ENCODE measurements at places on chromosomes 6 and 20.

GRCh38 chr6:28551891-28552666, 26.4 kb downstream of the GPX5 start:
- DNase-seq, result no peak

DNA sequence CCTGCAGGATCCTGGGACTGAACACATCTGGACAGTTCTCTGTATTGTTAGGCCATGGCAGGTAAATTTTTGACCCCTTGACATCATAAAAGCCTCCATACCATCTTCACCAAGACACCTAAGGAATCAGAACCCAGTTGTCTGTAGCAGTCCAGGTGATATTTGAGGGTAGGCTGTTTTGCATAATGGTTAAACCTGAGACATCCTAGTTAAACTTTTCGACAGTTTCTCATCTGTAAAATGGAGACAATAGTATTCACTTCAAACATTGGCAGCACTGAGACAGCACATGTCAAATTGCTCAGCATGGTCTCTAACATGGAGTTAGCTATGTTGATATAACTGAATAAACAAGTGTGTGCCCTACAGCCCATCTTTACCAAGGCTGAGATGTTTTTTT, 24.8 kb downstream of the C6orf62 start:
- DNase-seq, result no peak

- no peak for DNase-seq
Observed at GRCh38 chr6:133240511-133241085, 559 bp upstream of the EYA4 start.

- no peak for DNase-seq
Observed at GRCh38 chr6:111626441-111626840, 20.8 kb upstream of the TRAF3IP2 start.

DNA sequence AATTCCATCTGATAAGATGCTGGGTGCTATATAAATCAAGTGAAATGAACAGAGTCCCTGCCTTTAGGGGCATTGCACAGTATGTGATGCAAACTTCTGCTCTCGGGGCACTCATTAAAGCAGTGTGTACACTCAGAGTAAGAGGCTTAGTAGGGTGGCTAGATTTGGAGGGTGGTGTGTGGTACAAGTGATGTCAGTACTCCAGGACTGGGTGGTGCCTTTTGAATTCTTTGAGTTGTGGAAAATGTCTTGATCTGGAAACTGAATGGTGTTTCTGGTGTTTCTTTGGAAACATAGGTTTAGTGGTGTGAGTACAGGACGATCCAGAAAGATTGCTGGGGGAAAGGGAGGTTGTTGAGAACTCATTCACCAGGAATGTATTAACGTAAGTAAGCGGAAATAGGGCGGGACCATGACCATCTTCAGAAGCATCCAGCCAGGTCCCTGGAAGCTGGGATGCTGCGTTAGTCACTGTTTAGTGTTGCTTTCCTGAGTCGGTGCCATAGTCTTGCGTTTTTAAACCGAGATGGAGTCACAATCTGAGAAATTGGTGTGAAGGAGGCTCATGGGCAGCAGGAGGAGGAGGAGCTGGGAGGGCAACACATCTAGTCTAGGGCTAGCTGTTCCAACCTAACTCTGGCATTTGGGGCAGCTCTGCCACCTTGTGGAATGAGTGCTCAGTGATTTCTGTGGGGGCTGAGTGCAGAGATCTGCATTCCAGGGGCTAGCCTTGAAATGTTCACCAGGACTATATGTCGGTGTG, 70.3 kb downstream of the SCAND1 start:
- peak; percentile 61 for DNase-seq

GRCh38 chr20:61044499-61044898, 207.6 kb upstream of the CDH4 start:
- DNase-seq, result no peak

DNA sequence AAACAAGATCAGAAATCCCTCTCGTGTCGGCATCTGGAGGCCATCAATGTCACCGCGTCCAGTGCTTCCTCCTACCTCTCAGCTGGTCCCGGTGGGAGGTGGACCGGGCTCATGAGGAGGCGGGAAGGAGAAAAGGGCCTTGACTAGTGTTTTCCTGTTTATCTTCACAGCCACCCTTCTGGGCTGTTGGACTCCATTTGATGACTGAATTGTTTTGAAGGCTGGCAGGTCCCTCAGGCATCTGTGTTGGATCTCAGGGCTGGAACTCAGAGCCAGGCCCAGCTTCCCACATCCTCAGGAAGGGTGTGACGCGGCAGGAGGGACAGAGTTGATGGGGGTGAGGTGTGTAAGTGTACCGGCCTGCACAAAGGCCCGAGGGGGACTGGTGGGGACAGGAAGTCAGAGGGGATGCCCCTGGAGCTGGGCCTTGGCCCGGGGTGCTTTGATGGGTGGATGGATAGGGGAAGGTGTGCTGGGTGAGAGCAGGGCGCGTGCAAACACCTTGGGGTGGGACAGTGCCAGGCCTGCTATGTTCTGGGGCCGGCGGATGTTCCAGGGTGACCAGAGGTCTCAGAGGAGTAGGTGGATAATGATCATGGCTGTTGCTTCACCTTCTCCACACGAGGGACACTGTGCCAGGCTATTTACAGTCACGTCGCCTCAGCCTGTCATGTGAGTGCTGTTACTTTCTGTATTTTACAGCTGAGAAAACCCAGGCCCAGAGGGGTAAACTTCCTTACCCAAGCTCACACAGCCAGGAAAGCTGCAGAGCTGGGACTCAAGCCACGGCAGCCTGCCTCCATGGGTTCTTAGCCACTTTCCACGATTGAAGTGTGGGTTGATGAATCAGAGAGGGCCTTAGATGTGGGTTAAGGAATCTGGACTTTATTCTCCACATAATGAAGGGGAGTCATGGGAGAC, 17.9 kb upstream of the CHMP4B start:
- DNase-seq, result no peak

GRCh38 chr6:93749930-93750329, 330.6 kb upstream of the EPHA7 start:
- no peak for DNase-seq

- DNase-seq, result peak; percentile 74
Observed at GRCh38 chr6:54717849-54718455, 128.6 kb upstream of the FAM83B start.

- no peak for DNase-seq
Observed at GRCh38 chr6:143038833-143039232, 21.9 kb upstream of the AIG1 start.

GRCh38 chr6:170212956-170213636, 77.8 kb downstream of the DLL1 start:
- no peak for DNase-seq

DNA sequence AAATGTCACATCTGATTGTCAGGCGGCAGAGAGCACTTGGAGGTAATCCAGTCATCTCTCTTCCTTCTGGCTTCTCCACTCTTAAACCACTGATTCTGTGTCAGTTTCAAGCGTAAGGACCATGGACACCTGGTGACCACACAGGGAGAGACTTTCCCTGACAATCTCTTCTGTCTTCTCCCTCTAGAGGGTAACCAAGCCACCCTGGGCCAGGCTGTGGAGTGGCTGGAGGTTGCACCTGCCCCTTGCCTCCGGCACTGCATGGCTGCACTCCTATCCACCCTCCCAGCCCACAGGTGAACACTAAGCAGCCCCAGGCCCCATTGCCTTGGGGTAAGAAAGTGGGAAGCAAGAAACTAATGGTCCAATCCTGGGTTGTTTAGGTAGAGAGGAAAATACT, 78.7 kb downstream of the BFSP1 start:
- no peak for DNase-seq

GRCh38 chr6:87879132-87879861, 168.3 kb upstream of the SPACA1 start:
- no peak for DNase-seq

- DNase-seq, result peak; percentile 65
Observed at GRCh38 chr6:444653-445275, 53.2 kb downstream of the IRF4 start.

DNA sequence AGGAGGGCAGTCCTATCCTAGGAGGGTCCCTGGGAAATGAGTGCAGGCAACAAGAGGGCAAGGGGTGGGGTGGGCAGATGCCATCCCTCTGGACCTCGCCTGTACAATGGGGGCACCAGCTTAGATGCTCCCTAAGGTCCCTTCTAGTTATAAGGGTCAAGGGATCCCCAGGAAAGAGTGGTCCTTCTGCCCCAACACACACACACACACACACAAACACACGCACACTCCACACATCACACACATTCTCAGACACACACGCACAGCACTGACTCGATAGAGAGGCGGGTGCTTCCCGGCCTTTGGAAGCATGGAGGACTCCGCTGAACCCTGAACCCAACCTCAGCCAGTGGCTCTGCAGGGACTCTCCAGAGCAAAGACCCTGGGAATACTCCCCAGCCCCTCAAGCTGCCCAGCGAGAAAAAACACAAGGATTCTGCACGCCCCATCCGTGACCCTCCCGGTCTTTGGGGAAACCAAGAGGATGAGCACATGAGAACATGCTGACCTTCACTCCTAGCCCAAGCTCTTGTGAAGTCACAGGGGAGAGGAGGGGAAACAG, 64.6 kb downstream of the MDGA1 start:
- no peak for DNase-seq

DNA sequence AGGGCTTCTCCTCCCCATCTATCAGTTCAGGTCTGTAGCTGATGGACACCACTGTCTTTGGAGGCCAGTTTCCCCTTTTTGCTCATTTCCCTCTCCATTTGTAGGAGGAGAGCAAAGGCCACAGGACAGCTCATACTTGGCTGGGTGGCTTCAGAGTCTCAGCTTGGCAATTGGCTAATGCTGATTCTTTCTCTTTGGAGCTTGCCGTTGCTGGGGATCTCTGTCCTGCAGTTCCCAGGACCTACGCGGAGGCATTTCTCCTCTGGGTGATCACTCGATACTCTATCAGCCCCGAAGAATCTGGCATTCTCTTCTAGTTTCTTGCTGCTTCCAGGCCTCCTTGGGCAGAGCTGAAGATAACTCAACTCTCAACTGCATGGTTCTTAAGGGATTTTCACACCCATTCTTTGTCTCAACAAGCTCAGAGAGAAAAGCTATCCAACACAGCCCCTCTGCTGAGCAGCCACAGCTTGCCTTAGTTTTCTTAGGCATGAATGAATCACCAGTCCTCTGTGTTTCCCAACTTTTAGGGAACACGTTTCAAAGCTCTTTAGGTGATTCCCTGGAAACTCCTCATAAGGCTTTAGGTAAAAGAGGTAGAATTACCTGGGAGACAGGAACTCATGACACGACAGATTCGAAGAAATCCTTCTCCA, 19.2 kb upstream of the SSR1 start:
- no peak for DNase-seq

DNA sequence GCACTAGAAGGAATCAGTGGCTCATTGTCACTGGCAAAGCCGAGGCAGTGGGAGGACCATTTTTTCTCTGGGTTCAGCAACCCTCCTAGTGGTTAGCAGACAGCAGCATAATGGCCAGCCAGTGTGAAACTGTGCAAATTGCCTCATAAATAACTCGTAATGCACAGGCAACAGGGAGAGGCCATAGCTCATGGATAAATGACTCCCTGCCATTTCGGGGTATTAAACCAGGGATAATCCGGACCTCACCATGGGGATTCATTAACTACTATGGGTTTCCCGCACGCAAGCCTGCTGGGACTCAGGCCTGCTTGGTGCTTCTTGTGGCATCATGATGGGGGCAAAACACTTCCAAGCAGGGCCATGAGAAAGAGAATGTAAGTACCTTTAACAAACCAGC, 158.2 kb upstream of the CHD6 start:
- DNase-seq, result no peak

DNA sequence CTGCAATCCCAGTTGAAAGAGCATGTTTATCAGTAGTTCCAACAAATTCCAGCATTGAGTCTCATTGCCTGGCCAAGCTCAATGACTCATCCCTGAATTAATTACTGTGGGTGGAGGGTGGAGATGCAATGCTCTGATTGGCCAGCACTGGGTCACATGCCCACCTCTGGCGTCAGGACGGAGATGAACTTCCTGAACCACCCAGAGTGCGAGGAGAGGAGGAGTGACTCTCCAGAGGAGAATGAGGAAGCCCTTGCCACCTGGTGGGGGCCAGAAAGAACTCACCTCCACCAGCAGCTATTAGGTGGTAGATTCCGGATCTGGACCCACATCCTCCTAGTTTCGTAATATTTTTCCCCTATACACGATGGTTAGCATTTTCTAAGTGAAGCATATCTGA, 283.9 kb downstream of the TBC1D7 start:
- no peak for DNase-seq

- DNase-seq, result no peak
Observed at GRCh38 chr6:109508166-109508860, 25.3 kb upstream of the ZBTB24 start.

- no peak for DNase-seq
Observed at GRCh38 chr6:12567682-12568081, 148.9 kb upstream of the PHACTR1 start.

DNA sequence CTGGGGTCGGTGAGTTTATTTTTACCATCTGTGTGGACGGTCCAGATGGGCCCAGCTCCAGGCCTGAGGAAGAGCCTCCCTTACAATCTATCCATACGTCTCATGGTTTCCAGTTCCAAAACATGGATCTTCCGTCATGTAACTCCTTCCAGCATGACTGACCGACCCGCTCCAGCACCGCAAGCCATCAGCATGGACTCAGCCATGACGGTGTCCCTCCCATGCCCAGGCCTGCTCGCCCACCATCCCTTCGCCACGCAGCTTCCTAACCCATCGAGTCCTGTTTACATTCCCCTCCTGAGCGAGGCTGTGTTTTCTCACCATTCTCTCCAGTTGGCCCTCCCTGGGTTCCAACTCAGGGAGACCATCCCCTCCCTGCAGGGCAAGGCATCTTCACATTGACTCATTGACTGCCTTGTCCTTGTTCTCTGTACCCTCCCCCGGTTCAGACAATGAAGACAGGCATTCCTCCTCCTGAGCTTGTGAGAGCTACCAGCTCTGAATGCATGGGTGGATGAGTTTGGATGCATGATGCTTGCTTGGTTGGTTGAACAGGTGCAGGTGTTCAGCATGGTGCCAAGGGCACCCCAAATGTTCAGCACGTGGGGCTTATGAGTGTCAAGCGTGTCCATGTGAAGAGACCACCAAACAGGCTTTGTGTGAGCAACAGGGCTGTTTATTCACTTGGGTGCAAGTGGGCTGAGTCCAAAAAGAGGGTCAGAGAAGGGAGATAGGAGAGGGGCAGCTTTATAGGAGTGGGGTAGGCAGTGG, 235.8 kb downstream of the SMOC2 start:
- no peak for DNase-seq

DNA sequence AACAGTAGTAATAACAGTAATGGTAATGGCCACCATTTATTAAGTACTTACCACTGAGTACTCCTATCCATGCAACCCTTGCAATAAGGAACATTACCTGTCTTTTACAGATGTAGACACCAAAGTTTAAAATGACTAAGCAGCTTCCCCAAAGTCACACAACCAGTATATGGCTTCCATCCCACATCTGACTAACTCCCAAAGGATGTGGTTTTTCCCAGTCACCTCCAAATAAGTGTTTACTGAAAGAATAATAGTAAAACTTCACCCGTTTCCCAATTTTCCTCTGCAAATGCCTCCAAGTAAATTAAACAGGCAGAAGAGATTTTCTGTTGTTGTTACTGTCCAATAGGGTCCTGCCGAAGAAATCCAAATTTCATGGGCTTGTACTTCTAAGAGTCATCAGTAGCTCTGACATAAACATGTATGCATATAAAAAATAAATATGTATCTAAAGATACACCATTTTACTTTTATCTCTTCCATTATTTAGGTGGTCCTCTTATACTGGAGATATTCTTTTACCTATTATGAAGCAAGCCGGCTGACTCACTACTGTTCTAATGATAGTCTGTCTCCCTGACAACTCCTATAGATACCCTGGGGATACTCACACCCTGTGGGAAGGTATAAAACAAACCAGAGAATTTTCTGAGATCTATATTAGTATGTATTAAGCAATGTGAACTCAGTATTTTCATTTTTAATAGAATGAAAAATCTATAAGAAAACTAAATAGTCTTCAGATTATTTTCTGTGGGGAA, 77.9 kb upstream of the ID4 start:
- DNase-seq, result no peak
